ENCODE measurements at places on chromosomes 6 and 20. TPM values are rescaled to one million over a fixed set of nuclear protein-coding genes. Genes with fewer than 3 reads are reported as not detected.

- peaks cover 48% of the 10 kb centered on the region for H3K4me1 ChIP-seq
- peak overlapping the region; percentile 1 for H3K27ac ChIP-seq
- H3K27me3 ChIP-seq, result no peaks in the 10 kb centered on the region
- H3K36me3 ChIP-seq, result peaks cover 9% of the 10 kb centered on the region
Observed at GRCh38 chr6:16316741-16317251, 78.4 kb downstream of the GMPR start.

GRCh38 chr20:2872459-2873009, 747 bp upstream of the PTPRA start:
- DNase-seq, result peak; percentile 83
- peak overlapping the region; percentile 89 for H3K4me3 ChIP-seq
- peaks cover 26% of the 10 kb centered on the region for H3K36me3 ChIP-seq

GRCh38 chr20:50610212-50610718, 81.1 kb downstream of the RIPOR3 start:
- H3K4me1 ChIP-seq, result no peaks in the 10 kb centered on the region
- DNase-seq, result no peak
- no peaks in the 10 kb centered on the region for H3K27me3 ChIP-seq

GRCh38 chr6:42354702-42355101, 97.0 kb downstream of the TRERF1 start:
- peaks cover 11% of the 10 kb centered on the region for H3K36me3 ChIP-seq
- no peak overlapping the region for H3K4me3 ChIP-seq
- H3K4me1 ChIP-seq, result peaks cover 17% of the 10 kb centered on the region
- no peak overlapping the region for H3K27ac ChIP-seq
- DNase-seq, result no peak

GRCh38 chr6:158039571-158040050, 57.9 kb downstream of the SYNJ2 start:
- H3K4me1 ChIP-seq, result peaks cover 30% of the 10 kb centered on the region
- no peaks in the 10 kb centered on the region for H3K27me3 ChIP-seq
- no peak overlapping the region for H3K4me3 ChIP-seq
- H3K36me3 ChIP-seq, result peaks cover 22% of the 10 kb centered on the region
- DNase-seq, result no peak

Gene FYN
- 395 TPM for total RNA-seq

Measured in activated naive CD8-positive, alpha-beta T cell treated with anti-CD3 and anti-CD28 coated beads for 36 hours (primary cell).